AG08396 (cell line): ENCODE measurements at places on chromosomes 5 and 9.

DNA sequence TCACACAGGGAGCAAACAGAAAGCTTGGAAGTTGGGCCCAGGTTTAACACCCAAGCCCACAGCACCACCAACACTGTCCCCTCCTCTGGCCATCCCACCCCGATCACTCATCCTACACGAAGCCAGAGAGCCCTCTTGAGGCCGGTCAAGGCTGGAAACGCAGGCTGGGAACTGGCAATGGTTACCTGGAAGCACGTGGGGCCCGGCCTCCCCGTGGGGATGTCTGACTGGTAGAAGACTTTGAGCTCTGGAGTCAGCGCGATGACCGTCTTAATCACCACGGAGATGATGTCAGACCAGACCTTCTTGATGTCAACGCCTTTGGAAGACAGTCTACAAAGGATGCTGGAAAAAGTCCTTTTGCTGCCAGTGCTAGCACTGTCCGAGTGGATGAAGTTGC, 104.1 kb downstream of the TTLL11 start:
- no peak for DNase-seq

DNA sequence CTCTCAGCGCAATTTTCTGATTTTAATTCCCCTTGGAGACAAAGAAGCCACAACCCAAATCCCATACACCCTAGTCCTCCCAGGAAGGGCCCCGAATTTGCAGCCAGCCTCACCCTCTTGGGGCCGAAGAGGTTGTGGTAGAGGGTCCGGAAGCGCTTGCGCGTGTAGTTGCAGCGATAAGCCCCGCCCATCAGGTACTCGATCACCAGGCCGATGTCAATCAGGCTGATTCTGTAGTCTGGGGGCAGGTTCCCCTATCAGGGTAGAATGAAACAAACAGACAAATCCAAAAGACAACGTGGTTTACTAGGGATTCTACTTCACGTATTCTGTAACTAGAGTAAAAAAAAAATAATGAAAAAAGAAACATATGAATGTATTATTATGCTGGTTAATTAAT, 210.6 kb upstream of the KLF9 start:
- no peak for DNase-seq

DNA sequence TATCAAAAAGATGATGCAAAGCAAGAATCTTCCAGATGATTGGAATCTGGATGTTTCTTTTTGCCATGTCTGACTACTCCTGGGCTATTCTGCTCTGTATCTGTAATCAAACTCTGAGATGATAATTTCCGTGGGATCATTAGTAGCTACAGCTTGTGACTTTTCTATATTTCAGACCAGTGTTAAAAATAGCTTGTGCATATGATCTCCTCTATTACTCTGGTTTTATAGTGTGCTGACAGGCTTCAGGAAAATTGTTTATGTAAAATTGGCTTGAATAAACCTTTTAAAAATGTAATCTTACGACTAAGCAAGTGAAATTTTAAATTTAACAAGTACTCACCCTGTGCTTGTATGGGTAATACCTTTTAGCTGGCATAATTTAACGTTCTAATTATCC, 40.4 kb downstream of the NAA35 start:
- no peak for DNase-seq

- DNase-seq, result no peak
Measured at GRCh38 chr9:133735931-133736330, 2.2 kb downstream of the SARDH start.

DNA sequence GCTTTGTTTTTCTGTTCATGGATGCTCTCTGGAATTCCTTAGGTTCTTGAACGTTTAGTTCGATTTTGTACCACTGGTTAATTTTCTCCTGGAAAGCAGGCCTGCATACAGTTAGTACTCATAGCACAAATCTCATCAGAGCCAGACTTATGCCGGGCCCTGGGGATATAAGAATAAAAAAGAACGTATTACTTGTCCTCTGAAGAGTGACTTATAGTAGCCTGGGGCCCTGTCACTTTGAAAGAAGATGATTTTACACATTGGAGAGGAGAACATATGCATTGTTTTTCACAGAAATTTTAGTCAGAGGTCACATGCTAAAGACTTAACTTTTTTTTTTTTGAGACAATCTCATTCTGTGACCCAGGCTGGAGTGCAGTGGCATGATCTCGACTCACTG, 50.3 kb downstream of the ZNF462 start:
- no peak for DNase-seq

DNA sequence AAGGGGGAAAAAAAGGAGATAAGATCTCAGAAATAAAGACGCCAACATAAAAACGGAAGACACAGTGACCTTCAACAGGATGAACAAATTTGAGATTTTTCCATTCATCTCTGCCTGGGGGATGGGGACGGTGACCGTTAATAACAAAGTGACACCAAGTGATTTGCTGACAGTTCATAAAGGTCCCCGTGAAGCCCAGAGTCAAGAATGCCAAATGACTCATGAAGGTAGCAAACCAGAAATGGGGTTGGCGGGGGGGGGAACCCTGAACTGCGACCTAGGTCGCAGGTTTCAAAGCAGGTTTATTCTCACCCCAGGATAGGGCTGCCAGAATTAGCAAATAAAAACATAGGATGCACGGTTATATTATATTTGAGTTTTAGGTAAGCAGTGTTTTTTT, 21.1 kb upstream of the SHB start:
- no peak for DNase-seq

GRCh38 chr9:101220341-101220740, 164.5 kb downstream of the BAAT start:
- DNase-seq, result no peak

DNA sequence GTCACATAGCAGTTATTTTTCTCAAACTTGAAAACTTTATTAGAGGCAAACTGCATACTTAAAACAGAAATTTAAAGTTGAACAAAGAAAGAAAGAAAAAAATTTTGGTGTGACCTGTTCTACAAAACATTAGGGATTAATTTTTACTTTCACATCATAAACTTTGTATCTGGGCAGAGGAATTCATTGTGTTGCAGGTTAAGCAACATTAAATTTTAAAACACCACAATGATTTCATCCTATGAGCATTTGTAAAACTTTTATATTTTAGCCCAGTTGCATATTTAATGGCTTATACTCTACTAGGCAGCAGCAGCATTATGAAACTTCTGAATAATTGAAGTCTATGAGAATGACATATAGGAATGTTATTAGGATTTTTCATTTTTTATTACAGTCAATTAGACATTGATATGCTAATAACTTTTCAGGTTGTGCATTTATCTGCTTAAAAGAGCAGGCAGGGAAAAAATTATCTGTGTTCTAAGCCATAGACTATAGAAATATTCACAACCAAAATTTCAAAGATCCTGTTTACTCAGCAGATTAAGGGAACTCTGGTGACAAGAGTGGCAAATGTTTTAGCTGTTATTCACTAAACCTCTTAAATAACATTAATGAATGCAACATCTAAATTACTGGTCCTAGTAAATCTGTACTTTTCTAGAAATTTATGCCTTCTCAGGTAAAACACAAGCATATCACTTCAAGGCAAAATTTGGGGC, 1088.5 kb upstream of the CDH6 start:
- no peak for DNase-seq

- no peak for DNase-seq
Measured at GRCh38 chr5:88503041-88503345, 234.3 kb upstream of the TMEM161B start.

GRCh38 chr5:177362610-177363507, 5.1 kb downstream of the RGS14 start:
- DNase-seq, result peak; percentile 84

- DNase-seq, result no peak
Measured at GRCh38 chr5:139814704-139815280, 19.2 kb downstream of the PSD2 start.

- DNase-seq, result no peak
Measured at GRCh38 chr5:170576602-170577535, 73.0 kb downstream of the KCNIP1 start.

GRCh38 chr9:91087462-91087759, 274.3 kb downstream of the AUH start:
- DNase-seq, result no peak

DNA sequence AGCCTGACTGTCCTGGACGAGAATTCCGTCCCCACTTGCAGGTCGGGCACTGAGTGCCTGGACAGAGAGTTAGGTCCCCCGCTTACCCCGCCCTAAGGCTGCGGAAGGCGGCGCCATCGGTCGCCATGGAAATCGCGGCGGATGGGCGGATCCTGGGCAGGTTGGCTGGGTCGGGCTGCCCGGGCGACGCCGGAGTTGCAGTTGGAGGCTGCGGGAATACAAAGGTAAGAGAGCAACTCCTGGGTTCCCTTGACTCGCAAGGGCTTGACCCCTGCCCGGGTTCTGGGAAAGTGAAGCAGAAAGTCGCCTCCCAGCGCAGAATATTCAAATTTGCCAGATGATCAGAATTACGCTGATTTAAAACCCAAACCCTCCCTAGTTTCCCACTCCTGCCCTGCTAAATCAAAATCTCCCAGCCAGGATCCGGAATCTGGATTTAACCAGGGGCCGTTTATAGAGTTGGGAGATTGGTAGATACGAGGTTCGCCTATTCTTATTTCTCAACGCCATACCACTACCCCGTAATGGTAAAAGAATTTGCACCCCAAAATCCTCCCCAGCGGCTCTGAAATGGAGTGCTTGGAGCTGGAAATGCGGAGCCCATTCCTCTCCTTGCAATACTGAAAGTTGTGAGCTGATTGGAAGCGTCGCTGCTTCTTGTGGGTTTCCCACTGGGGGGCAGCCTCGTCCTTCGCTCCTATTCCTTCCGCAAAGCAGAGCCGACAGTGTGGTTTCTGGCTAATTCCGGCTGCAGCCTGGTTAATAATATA, 156.4 kb upstream of the RASEF start:
- peak; percentile 80 for DNase-seq

GRCh38 chr9:115673599-115673998, 480.0 kb upstream of the PAPPA start:
- DNase-seq, result peak; percentile 8

DNA sequence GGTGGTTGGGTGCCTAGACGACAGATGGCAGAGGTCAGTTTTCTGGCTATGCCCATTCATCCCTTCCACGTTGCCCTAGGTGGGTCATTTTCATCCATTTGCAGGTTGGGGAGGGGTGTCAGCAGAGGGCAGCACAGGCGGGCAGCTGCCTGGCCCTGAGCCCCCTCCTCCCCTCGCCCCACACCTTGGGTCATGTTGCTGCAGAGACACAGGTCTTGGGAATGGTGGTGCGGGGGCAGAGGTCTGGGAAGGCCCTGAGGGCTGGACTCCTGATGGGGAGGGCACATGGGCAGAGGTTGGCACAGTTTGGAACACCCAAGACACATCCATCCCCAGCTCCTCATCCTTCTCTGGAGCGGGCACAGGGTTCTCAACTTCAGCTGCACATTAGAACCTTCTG, 103.2 kb upstream of the LMX1B start:
- no peak for DNase-seq

DNA sequence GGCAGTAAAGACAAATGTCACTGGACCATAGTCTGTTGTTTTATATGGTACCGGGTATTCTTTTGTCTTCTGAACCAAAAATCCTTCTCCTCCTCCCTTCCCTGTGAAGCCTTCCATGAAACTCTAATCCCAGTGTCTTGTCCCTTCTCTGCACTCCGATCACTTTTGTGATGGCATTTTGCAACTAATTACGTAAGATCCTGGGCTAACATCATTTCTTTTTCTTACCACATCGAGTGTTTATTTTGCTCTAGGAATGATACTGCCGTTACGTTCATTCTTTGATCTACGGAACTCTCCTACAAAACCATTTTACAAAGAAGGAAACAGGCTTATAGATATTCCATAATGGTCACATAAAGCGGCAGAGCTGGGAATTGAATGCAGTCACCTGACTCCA, 33.7 kb downstream of the SNX18 start:
- no peak for DNase-seq

DNA sequence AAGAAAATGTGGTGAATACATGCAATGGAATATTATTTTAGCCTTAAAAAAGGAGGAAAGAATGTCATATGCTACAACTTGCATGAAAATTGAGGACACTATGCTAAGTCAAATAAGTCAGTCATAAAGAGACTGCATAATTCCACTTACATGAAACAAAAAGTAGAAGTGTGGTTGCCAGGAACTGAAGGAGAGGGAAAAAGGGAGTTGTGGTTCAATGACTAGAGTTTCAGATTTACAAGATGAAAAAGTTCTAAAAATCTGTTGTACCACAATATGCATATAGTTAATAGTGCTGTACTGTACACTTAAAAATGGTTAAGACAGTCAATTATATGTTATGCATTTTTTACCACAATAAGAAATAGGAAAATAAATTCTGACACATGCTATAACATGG, 95.4 kb downstream of the SLC44A1 start:
- no peak for DNase-seq

- DNase-seq, result peak; percentile 85
Measured at GRCh38 chr9:131046581-131047202, 37.7 kb downstream of the LAMC3 start.

GRCh38 chr9:75085640-75086039, 2.3 kb downstream of the NMRK1 start:
- DNase-seq, result no peak

GRCh38 chr9:119370816-119371215, 1.6 kb upstream of the BRINP1 start:
- DNase-seq, result peak; percentile 64

DNA sequence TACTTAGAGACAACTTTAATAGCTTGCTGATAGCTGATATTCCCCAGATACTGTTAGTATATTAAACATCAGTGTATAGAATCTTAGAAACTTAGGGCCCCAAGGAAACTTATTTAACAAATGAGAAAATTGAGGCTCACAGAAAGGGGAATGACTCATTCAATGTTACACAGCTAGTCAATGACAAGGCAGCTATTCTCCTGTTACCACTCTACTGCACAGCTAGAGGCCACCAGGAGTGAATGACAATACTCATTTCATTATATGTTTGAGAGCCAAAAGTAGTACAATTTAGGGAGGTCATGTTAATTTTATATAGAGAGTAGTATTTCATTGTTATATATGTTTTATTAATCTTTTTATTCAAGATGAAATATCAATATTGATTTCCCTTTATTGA, 33.2 kb upstream of the PCDHB1 start:
- no peak for DNase-seq

- no peak for DNase-seq
Measured at GRCh38 chr9:16221822-16222547, 648.5 kb downstream of the BNC2 start.

DNA sequence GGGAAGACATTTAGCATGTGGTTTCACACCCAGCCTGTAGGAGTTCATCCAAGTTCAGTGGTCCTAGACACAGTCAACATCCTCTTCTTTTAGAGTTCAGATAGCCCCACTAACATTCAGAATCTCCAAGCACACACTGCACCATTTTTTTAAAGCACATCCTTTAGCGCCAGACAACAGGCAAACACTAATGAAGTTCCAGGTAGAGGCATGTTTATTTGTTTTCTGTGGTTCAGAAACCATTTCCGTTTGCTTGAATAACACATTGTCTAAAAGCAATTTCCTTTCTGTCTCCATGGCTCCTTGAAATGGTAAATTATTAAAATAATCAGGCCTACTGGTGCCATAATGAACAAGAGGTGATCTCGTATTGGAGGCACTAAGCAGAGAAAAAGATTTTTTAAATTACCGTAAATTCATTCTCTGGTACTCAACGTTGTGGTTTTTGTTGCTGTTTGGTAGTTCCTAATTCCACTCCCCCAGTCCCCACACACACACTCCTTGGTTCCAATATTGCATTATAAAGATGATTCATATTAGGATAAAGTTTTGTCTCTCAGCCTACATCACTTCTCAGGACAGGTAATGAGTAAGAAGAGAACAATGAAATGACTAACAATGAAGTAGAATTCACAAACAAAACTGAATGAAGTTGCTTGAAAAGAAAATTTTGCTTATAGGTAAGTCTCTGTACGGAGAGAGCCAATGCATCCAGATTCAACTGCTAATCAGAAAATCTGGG, 153.1 kb downstream of the PCSK1 start:
- no peak for DNase-seq
